ENCODE measurements at places on chromosomes 5 and 9.

DNA sequence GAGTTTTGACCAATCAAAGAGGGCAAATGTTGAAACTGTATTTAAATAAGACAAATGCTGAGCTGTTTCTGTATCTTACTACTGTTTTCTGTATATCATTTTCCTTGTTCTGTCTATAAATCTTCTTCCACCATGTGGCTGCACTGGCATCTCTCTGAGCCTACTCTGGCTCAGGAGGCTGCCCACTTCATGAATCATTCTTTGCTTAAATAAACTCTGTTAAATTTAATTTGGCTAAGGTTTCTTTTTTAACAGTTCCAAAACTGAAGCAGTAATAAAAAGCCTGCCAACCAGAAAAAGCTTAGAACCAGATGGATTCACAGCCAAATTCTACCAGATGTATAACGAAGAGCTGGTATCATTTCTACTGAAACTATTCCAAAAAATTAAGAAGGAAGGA is 40.2 kb upstream of the TAS2R1 start:
- DNase-seq = no peak

GRCh38 chr5:80077051-80077714 is 42.0 kb downstream of the THBS4 start:
- DNase-seq = no peak

- no peak for DNase-seq
Observed at GRCh38 chr9:90956026-90956810, 154.6 kb downstream of the SYK start.

- no peak for DNase-seq
Observed at GRCh38 chr5:5979377-5979760, 399.0 kb downstream of the MED10 start.

- no peak for DNase-seq
Observed at GRCh38 chr9:114757395-114757794, 48.4 kb downstream of the TNFSF15 start.

DNA sequence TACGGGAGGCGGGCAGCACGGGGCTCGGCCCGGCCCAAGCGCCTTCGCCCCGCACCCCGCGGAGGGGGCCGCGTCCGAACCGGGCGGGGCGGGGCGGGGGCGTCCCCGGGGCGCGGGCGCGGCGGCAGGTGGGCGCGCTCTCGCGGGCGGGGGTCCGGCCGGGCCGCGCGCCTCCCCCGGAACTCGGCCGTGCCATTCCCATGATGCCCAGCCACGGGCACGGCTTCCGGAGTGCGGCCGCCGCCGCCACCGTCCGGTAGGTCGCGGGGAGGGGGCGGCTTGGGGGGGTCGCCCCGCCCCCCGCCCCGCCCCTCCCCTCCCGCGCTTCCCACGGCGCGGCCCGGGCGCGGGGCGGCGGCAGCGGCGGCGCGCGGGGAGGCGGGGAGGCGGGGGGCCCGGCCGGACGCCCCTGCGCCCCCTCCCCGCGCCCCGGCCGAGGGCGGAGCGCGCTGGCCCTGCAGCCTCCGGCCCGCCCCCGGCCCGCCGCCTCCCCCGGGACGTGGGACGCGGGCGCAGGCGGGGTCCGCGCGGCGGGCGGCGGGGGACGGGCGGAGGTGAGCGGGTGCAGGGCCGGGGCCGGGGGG is at the start of gene PPP1R26:
PPP1R26 (plus strand) TSS at position 314 of the 584 bp plus-strand sequence. CDS start 4,729 bp downstream, outside the sequence.
- DNase-seq = no peak

- DNase-seq = no peak
Observed at GRCh38 chr9:87886210-87886932, 3.7 kb downstream of the SPATA31E1 start.

- no peak for DNase-seq
Observed at GRCh38 chr5:127428276-127428675, 89.2 kb upstream of the PRRC1 start.

DNA sequence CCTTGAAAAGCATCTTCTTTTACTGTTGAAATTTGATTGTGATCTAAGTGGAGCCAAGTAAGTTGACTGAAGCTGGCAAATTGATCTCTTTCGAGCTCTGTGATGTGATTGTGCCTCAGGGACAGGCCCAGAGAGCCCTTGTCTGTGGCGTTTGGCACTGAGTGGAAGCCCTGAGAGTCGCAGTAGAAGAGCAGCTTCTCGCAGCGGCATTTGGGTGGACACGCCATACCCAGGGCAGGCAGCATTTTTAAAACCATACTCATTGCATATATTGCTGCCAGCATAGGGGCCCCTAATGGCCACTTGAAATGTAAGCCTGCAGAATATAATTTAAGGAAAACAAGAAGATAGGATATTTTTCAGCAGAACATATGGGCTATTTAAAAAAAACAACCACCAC is 894 bp downstream of the LRRTM2 start:
- no peak for DNase-seq

GRCh38 chr5:82863266-82863665 is 213.9 kb downstream of the TMEM167A start:
- no peak for DNase-seq

- no peak for DNase-seq
Observed at GRCh38 chr5:75734913-75735789, 17.9 kb upstream of the POC5 start.

GRCh38 chr9:114503009-114503408 is 2.3 kb downstream of the WHRN start:
- no peak for DNase-seq

DNA sequence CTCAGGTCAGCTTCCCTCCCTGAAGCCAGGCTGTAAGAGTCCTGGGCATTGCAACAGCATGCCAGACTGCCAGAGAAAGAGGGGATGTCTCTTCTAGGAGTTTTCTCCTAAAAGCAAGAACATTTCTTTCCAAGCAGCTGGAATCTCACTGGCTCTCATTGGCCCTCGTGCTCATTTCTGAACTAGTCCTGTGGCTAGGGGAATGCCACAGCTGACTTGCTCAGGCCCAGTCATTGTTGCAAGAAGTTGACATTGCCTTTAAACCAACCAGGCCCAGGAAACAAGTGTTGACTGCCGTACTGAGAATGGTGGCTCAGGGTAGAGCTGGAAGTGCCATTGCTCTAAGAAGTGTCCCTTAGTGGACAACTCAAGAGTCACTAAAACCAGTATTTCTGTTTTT is 15.0 kb upstream of the CEP120 start:
- DNase-seq = no peak

DNA sequence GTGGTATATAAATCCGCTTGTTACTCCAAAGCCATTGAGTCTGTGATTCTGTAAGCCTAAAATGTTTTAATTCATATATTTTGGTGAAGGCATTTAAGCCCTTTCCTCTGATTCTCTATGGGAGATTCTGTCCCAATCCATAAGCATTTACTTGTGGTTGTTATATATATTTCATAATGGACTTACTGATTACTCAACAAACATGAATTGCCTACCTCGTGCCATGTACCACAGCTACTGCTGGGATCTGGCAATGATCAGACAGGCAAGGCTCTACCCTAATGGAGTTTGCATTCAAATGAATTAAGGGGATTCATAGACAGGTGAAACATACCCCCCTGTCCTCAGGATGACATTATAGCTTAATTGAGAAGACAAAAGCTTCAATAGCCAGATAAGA is 54.5 kb downstream of the C9orf152 start:
- DNase-seq = peak; percentile 78

- no peak for DNase-seq
Observed at GRCh38 chr5:93164690-93165089, 416.3 kb downstream of the NR2F1-AS1 start.

DNA sequence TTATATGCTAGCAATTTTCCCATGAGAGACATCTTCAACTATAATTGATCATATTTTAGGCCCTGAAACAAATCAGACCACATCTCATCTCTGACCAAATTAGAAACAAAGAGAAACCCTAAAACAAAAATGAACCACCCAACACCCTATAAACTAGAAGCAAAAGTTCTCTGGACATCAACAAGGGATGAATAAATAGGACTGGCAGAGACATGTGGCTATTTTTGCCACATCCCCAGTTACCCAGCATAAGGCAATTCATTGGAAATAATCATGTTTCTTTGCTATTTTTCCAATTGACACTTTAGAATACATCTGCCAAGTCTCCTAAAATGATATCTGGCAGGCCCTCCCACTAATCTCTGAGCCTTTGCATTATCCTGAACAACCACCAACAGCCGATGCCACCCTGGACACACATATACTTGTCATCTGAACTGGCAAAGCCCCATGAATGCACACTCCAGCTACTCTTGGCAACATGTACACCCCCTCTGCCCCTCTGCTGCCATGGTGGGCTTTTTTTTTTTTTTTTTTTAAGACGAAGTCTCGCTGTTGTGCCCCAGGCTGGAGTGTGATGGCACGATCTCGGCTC is 53.5 kb upstream of the EQTN start:
- DNase-seq = no peak

DNA sequence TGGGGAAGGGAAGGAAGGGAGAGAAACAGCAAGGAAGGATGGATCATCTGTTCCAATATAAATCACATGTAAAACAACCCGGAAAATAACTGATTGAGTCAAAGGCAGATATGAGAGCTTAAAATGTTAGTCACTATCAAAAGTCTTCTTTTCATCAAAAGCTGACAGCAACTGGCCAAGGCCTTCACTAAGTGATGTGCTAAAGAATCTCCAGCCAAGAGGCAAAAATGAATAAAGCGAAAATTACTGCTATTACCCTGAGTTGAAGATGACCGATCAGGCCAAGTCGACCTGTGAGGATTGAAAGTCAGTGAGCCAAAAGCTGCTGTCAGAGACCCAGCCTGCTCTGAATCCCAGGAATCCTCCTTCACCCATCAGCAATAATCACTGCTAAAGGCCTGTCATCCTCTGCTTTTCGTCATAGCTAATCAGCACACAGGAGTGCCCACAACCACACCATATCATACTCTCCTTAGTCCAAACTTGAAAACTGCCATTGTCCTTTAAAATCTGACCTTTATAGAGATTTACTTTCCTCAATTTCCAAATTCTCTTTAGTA is 736.9 kb downstream of the TLE1 start:
- DNase-seq = no peak

- DNase-seq = no peak
Observed at GRCh38 chr9:22815246-22815645, 368.6 kb downstream of the DMRTA1 start.

DNA sequence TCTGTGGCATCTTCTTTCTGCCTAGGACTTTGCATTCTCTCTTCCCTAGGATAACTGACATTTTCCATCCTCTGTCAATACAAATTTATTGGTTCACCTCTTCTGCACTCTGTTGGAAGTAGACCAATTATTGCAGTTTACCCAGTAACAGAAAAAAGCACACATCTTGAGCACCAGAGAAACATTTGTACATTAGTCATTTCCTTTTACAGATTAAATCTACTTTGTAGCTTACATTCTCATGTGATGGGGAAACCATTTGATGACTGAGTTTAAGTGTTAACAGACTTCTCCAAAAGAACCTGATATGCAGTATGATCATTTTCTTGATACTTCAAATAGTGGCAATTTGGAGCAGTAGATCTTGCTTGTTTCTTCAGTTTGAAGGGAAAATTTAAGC is 1098.8 kb downstream of the DTWD2 start:
- no peak for DNase-seq

DNA sequence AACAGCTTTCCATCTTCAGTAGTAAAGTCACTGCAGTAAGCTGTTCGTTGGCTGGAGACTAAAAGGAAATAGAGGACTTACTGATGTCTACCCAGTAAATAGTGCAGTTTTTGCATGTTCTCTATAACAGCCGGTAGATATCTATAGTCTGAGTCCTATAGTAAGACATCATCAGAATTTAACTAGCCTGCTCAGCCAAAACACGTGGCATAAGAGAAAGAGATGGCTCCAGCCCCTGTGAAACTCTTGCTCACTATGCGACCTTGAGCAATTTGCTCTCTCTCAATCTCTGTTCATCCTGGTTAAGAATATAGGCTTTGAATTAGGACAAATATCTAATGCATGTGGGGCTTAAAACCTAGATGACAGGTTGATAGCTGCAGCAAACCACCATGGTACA is 201.6 kb upstream of the PAPPA start:
- no peak for DNase-seq

DNA sequence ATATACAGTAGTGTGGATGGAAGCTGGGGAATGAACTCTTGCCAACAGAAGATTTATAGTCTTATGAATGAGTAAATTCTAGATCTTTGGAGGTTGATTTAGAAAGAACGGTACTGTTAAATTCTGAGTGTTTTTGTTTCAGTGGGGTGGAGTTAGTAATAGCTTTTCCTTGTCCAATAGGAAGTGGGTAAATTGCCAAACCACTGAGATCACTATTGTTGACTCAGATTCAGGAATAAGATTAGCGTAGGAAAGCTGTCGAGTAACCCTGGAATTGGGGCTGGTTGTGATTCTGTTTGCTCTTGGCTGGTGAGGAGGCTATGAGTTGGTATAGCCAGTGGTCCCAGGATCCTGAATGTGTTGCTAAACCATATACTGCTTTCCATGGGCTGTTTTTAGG is 155.6 kb downstream of the ARHGAP26 start:
- no peak for DNase-seq

GRCh38 chr5:175195698-175196656 is 248.0 kb downstream of the DRD1 start:
- DNase-seq = no peak

GRCh38 chr5:146041180-146041789 is 64.1 kb downstream of the PLAC8L1 start:
- DNase-seq = no peak

DNA sequence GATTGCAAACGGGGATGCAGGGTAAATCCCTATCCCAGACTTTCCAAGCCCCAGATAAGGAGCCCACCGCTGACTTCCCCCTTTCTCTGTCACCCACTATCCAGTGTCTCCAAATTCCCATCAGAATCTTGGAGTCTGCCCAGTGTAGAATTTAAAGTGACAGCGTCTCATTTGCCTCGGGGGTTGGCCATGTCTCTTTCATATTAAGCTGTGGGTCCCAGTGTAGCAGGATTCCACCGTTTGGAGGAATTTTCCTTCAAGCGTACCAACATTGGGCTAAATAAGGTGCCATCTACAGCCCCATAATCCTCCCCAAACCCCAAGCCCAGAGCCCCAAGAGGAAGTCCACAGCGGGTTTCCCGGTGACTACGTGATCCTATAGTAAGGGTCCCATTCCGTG is 1.1 kb downstream of the BRINP1 start:
- DNase-seq = no peak

- DNase-seq = no peak
Observed at GRCh38 chr5:84861306-84861705, 476.6 kb upstream of the EDIL3 start.

- no peak for DNase-seq
Observed at GRCh38 chr5:64972591-64972990, 203.9 kb downstream of the CWC27 start.

- no peak for DNase-seq
Observed at GRCh38 chr5:163585206-163585605, 79.8 kb downstream of the MAT2B start.

DNA sequence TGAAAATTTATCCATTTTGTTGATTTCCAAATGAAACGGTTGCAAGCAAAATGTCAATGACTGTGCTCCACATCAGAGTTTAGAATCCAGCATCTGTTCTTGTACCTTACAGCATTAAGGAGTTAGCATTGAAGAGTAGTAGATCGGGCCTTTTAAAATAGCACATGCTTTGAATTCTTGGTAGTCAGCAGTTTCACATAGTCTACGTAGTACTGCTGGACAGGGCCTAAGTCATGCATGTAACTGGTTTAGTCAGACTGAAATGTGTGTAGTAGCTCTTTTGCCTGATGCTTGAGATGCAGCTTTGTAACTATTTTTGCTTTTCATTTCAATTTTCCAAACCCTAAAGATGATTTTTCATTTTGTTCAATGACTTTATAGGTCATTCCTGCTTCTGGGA is 19.8 kb downstream of the LECT2 start:
- no peak for DNase-seq

- DNase-seq = peak; percentile 83
Observed at GRCh38 chr5:59988396-59988795, 94.9 kb upstream of the PDE4D start.
